ENCODE measurements at places on chromosomes 3 and 15. TPM values are rescaled to one million over a fixed set of nuclear protein-coding genes. Genes with fewer than 3 reads are reported as not detected.

Gene GXYLT2
- total RNA-seq, result 22.7 TPM

Gene CFAP100
- 1.5 TPM for total RNA-seq

Gene GOLGA8T
- total RNA-seq, result 1.5 TPM

GRCh38 chr15:54620916-54621315 is 575.8 kb downstream of the RSL24D1 start:
- no peak for DNase-seq

- no peak for DNase-seq
Measured at GRCh38 chr3:180063783-180064182, 27.0 kb upstream of the PEX5L start.

GRCh38 chr15:73560501-73561117 is 72.6 kb downstream of the NPTN start:
- DNase-seq, result no peak
